ENCODE measurements at places on chromosomes 1 and 21. TPM values are rescaled to one million over a fixed set of nuclear protein-coding genes. Genes with fewer than 3 reads are reported as not detected.

Gene GPR37L1
- total RNA-seq: 0.17 TPM

DNA sequence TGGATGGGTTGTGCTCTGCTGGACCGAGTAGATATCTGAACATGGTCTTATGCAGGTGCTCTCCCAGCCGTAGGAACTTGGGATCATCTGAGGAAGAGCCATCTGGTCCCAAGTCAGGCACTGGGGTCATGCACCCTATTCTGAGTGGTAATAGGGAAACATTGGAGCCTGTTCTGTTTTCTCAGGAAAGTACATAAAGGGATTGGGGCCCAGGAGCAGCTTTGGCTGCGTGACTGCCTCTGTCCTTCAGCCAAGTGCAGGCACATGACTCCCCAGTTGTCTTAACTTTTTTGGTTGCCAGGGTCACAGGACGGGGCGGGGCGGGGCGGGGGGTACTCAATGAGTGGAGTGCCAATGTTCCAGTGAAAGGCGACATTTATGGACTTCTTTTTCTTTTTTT lies 11.5 kb downstream of the PFKFB2 start:
- DNase-seq: no peak

- DNase-seq: no peak
Measured at GRCh38 chr21:43190951-43191350, 22.1 kb downstream of the CRYAA start.

Gene C1orf56
- total RNA-seq: 4.3 TPM

DNA sequence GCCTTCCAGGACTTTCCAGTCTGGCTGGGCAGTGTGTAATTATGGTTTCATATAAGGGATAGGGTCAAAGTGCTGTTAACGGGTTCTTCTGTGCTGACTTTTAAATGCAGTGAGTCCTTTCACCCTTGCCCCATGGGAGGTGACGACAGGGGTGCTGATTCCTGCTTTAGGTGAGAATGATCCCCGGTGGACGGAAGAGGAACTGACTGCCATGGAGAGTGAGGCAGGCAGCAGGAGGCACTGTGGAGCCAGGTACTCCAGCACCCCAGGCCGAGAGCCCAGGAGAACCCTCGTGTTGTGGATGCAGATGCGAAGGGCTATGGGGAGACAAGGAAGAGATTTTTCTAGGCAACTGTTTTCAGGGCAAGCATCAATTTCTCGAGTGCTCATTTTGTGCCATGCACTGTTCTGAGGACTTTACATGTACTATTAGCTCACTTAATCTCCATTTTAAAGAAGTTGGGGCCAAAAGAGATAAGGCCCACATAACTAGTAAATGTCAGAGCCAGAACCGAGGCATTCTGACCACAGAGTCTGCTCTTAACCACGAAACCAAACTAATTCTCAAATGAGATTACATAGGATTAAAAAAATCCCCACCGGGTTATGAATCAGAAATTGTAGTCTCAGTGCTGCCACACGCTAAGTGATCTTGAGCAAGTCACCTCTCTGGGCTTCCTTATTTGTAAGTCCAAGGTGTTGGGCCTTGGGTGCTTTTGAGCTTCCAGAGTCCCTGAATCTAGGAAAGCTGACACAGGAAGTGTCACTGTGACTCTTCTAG lies 28.2 kb downstream of the STPG1 start:
- peak; percentile 29 for DNase-seq

GRCh38 chr1:8903410-8903809 lies 24.9 kb upstream of the ENO1 start:
- DNase-seq: no peak

Gene CYP4A22
- 0.46 TPM for total RNA-seq

DNA sequence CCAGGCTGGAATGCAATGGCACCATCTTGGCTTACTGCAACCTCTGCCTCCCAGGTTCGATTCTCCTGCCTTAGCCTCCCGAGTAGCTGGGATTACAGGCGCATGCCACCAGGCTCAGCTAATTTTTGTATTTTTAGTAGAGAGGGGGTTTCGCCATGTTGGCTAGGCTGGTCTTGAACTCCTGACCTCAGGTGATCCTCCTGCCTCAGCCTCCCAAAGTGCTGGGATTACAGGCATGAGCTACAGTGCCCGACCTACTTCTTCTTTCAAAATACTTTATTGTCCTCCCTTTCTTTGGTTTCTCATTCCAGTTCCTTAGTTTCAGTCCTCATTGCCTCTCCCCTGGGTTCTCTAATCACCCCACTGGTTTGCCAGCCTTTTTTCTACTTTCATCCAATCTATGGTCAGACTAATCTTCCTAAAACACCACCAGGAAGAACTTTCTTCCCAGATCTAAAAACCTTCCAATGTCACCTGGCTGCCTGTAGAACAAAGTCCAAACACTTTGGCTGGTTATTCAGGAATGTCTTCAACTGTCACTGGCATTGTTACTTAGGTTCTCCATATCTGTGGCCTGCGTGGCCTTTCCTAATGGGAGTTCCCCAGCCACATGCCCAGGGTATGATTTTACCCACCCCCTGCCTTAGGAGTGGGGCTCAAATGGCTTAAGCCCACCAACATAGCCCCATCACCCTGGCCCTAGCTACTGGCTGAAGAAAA lies 29.0 kb upstream of the SLC30A1 start:
- DNase-seq: no peak

Gene RGS8
- not detected for total RNA-seq

GRCh38 chr1:94385308-94385929 lies 32.8 kb upstream of the ABCD3 start:
- no peak for DNase-seq

DNA sequence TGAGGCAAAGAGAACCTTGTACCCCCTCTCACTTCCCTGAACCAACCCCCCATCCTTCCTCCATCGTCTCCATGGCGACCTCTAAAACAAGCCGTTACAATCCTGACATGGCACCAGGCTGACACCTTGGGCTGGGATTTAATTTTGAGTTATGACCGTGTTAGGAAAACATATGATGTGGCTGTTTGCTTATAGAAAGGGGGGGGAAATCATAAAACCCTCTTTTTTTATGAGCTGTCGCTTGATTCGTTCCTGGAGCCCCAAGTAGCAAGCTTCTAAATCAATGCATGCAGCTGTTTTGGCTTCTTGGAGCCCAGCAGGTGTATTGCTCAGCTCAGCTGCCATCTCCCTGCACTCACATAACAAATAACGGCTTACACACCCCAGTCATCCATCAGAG lies 301.2 kb upstream of the SPAG17 start:
- DNase-seq: no peak

GRCh38 chr1:187092104-187092503 lies 263.4 kb downstream of the PLA2G4A start:
- DNase-seq: no peak

DNA sequence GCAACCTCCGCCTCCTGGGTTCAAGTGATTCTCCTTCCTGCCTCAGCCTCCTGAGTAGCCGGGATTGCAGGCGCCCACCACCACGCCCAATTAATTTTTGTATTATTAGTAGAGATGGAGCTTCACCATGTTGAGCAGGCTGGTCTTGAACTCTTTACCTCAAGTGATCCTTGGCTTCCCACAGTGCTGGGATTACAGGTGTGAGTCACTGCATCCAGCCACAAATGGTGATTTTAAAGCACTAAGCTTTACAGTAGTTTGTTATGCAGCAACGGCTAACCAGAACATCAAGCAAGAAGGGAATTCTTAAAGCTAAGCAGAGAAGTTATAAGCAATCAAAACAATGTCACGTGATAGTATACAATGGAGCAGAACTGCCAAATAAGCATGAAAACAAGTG lies 65.7 kb downstream of the NVL start:
- DNase-seq: peak; percentile 55

- no peak for DNase-seq
Measured at GRCh38 chr1:57868239-57868638, 444.4 kb upstream of the DAB1 start.

DNA sequence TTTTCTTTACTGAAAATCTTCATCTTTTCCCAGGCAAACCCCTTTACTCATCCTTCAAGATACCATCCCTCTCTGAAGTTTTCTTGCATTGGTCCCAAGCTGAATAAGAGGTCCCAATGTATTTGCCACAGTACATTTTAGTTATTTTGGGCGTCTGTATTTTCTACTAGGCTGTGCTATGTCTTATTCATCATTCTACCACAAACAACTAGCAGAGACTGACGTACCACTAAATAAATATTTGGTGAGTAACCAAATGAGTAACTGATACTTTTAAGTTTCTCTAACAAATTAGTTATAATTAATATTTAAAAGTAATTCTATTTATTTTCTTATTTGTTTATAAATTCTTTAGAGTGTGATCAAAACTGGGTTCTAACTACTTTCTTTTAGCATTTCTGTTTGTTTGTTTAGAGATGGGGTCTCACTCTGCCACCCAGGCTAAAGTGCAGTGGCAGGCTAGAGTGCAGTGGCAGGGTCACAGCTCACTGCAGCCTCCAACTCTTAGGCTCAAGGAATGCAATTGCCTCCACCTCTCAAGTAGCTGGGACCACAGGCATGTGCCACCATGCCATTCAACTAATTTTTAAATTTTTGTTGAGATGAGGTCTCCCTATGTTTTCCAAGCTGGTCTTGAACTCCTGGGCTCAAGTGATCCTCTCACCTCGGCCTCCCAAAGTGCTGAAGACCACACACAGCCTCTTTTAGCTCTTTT lies 33.1 kb downstream of the NDC1 start:
- DNase-seq: no peak

All from esophagus muscularis mucosa (tissue), 4 donors.